ENCODE measurements at places on chromosomes 11 and 22.

- DNase-seq: no peak
These were observed 9.5 kb downstream of the DCHS1 start for GRCh38 chr11:6646071-6646470.

DNA sequence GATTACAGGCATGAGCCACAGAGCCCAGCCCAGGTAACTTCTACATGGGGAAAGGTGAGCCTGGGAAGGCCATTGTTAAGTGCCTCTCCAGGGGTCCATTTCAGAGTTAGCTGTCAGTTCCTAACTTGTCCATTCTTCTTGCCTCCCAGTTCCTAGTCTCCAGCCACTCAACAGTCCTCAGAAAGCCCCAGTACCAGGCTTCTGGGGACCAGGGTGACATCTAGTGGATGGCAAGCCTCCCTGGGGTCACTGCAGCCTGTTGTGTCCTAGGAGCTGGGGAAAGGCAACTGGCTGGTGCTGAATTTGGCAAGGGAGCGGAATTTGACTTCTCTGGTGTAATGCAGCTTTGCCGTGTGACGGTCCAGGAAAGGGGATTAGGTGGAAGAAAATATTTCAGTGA is 2.1 kb downstream of the LGALS12 start:
- no peak for DNase-seq

GRCh38 chr11:77039491-77040400 is 5.5 kb downstream of the B3GNT6 start:
- peak; percentile 82 for DNase-seq

- no peak for DNase-seq
These were observed 14.9 kb downstream of the CNTF start for GRCh38 chr11:58637371-58637770.

- no peak for DNase-seq
These were observed 111.8 kb downstream of the HIPK3 start for GRCh38 chr11:33368931-33369330.
